ENCODE measurements at places on chromosomes 5 and 9.

DNA sequence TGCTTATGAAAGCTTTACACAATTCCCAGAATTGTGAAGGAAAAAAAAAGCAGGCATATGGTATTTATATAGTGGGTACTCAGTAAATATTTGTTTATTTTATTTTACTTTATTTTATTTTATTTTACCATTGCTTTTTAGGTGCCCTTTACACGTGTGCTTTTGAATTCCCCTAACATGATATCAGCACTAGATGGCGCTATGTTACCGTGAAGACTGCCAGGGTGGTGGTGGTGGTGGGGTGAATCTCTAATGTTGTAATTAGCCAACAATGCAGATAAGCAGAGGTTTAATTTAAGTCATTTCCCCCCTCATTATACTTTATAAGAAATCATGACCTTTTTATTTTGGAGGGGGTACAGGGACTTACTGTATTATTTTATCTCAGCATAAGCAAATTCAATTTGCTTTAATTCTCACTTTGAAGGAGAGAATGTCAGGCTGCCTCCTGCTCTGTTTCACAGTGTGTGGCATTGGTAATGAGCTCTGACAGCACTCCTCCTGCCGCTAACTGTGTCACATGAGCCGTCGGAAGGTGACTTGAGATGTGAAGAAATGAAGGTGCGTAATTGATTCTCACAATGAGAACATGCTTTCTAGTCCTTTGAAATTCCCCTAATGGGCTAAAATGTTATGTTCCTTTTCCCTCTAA is 165.6 kb downstream of the YTHDC2 start:
- DNase-seq, result peak; percentile 5

DNA sequence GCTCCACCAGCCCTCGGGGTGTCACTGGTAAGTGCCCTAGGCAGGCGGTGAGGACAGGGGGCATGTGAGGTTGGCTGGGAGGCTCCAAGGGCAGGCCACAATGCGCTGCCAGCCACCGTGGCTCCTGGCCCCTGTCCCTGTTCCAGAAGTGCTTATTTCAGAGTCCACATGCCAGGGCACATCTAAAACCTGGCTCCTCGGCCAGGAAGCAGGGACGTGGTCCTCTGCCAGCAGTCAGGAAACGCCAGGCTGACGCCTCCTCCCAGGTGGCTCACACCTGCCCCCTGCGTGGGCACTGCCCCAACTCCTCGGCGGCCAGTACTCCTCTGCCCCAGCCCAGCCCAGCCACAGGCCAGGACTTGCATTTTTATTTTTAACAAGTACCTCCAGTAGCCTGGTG is 68.5 kb downstream of the SECISBP2 start:
- DNase-seq, result no peak

DNA sequence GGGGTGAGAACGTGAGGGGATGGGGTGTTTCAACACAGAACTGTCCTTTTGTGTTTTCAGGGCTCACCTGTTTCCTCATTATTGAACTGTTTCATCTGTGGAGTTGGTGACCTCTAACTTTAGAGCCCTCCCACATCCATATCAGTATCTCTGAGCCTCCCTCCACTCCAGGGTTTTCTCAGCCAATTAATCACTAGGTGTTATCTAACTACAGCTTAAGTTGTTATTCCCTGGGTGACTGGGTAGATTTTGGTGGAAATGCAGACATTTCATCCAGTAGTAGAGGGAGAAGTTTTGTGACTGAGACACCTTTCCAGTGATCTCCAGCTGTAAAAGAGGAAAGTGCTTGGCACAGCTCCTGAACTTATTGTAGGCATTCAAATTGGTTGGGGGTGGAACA is 23.7 kb downstream of the PPP3R2 start:
- no peak for DNase-seq

DNA sequence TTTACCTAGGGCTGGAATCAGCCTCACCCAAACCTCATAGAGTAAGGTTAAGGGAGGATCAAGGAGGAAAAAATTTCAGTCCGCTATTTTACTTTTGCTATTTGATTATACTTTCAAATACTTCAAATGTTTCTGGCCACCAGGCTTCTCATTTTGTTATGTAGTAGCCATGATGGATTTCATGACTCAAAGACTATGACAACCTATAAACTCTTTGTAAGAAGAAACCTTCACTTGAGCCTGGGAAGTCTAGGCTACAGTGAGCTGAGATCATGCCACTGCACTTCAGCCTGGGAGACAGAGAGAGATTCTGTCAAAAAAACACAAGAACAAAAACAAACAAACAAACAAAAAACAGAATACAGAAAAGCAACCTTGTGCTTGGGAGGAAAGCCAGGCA is 293.6 kb upstream of the TNC start:
- DNase-seq, result no peak

DNA sequence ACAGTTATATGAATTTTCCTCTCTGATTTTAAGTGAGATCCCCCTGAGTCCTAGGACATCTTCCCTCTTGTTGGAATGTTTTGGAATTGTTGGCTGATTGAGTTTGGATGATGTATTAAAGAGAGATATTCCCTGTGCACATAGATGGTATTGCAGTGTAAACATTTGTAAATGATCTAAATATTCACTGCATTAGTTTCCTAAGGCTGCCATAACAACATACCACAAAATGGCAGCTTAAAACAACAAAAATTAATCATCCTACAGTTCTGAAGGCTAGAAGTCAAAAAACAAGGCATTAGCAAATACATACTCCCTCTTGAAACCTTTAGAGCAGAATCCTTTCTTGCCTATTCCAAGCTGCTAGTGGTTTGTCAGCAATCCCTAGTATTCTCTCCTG is 38.0 kb upstream of the MROH2B start:
- DNase-seq, result no peak

DNA sequence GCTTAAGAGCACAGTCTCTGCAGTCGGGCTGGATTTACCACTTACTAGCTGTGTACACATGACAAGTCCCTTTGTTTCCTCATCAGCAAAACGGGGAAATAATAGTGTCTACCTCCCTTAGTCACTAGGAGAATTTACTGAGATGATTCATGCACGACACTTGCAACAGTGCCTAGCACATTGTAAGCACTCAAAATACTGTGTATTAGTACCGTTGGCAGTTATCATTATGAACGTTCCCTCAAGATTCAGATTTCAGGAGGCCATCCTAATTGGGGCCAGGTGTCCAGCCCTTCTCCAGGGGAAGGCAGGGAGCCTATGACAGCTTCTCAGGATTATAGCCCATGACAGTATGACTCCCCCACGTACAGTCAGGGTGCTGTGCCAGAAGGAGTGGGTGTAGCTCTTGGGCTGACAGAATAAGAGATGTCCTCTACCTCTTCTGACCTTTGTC is 164.3 kb downstream of the DOCK2 start:
- DNase-seq, result no peak

DNA sequence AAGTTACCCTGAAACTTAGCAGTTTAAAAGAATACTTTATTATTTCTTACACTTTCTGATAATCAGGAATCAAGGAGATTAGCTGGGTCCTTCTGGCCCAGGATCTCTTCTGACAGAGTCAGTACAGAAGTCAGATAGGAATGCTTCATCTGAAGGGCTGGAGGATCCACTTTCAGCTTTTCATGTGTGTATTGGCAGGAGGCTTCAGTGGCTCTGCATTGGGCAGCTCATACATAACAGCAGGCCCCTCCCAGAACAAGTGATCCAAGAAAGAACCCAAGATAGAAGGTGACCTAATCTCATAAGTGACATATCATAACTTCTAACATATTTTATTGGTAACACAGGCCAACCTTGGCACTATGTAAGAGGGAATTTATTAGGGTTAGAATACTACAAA is 258.4 kb downstream of the HCN1 start:
- no peak for DNase-seq

DNA sequence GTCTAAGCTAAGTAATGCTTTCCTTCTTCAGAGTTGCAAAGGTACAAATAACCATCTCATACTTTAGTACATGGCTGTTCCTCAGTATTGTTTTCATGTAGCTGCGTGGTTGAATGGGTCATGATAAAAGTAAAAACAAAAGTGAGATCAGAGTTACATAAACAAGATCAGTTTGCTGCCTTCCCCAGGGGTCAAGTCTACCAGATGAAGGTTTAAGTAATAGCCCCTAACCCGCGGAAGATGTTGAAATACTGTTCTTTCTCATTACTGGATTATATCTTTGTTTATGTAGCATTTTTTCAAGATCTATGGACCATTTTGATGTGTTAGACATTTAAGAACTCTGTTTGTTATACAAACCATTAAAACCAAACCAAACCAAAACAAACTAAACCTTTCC is 34.1 kb upstream of the ARRDC3 start:
- no peak for DNase-seq

GRCh38 chr5:151110122-151110681 is 29.4 kb upstream of the TNIP1 start:
- no peak for DNase-seq

DNA sequence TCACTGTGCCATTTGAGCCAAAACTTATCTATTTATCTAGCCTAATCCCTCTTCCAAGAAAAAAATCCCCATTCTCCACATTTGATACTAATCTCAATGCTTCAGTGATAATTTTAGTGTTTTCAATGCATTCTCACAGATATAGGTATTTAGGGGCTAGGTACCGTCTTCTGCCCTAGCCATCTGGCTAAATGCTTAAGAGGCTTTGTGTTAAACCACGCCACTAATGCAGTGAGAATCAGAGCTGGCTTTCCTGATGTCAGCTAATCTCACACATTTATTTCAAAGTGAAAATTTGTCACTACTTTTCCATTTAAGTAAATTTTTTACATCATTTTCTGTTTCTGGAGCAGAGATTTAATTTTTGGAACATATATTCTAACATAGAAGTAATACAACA is 479.7 kb downstream of the MAN2A1 start:
- DNase-seq, result no peak

GRCh38 chr5:132100672-132101261 is 27.2 kb downstream of the CSF2 start:
- no peak for DNase-seq

DNA sequence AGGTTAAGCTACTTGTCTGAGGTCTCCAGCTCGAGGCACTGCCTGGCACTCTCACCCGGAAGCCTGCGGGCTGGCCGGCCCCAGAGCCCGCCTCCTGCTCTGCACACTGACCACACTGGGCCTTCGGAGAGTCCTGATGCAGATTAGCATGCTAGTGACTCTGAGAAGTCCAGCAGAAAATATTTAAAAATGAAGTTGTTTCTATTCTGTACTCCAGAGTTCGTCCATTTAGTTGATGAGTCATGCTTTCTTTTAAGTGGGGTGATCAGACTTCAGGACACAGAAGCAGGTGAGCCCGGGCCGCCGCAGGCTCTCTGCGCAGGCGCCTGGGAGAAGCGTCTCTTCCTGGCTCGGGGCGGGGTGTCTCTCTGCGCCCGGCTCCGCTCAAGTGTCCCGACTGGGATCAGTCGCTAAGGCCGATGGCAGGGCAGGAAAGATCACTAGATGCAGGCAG is 32.5 kb downstream of the FAM240B start:
- DNase-seq, result peak; percentile 54

- DNase-seq, result no peak
These were observed 111.3 kb upstream of the NR3C1 start for GRCh38 chr5:143514616-143515335.

DNA sequence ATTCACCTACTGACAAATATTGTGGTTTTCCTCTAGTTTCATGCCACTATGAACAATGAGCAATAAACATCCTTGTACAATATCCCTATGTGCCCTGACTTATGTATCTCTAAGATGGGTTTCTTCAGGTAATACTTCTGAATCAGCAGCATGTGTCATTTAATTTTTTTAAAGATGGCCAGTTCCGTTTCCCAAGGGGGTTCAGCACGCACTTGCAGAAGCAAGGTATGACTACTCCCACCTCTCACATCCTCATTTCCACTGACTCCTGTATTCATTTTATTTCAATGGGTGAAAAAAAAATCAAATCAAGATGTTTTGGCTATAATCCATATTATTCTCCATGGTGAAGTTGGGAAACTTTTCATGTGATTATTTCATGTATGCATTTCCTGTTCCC is 14.7 kb upstream of the ADAMTS19 start:
- no peak for DNase-seq

- no peak for DNase-seq
These were observed 147.1 kb downstream of the ERCC6L2 start for GRCh38 chr9:96022445-96023051.

- no peak for DNase-seq
These were observed 6.2 kb downstream of the SEMA4D start for GRCh38 chr9:89491694-89492093.

DNA sequence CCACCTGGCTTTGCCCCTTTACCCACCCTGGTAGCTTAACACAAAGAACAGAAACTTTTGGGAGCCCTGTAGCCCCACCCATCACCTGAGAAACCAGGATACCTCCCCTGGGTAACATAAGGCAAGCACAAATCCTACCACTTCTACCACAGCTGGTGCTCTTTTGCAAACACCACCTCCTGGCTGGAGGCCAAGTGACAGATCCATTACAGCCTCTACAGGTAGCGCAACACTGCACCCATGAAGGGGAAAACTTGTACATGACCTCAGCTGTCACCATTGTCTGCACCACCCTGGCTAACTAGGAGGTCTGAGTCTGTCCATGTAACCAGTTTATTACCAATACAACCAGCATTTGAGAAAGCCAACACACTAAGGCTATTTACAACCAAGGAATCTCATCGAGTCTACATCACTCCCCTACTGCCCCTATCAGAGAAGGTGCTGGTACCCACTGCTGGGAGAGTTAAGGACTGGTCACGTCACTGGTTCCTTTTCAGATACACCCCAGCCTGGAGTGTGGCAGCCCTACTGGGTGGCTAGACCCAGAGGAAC is 128.6 kb downstream of the PJA2 start:
- DNase-seq, result no peak

DNA sequence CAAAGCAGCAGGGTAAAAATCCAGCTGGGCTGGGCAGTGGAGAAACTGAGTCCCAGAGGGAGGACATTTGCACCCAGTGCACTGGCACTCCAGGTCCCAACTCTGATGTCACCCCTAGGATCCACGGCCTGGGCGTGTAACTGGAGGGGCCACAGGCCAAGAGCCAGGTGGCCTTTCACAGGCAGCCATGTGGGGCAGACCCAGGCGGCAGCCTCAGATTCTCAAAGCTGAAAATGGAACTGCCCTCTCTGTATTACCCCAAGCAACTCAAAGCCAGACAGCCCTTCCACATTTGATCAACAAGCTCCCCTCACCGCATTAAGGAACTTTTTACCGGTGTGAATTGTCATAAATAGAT is 46.7 kb downstream of the RASGEF1C start:
- no peak for DNase-seq

DNA sequence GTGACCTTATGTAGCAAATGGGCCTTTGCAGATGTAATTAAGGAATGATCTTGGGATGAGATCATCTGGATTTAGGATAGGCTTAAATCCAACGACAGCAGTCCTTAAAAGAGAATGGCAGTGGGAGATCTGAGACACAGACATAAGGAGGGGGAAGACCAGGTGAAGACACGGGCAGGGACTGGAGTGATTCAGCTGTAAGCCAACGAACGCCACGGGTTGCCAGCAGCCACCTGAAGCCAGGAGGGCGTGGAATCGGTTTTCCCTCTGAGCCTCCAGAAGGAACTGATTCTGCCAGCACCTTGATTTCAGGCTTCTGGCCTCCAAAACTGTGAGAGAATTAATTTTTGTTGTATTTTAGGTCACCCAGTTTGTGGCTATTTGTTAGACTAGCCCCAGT is 218.6 kb upstream of the ANKRD55 start:
- no peak for DNase-seq

All from hippocampal formation (tissue), 2 donors.